ENCODE measurements at places on chromosomes 1 and 21. TPM values are rescaled to one million over a fixed set of nuclear protein-coding genes. Genes with fewer than 3 reads are reported as not detected.

GRCh38 chr1:15005116-15005515, 148.4 kb upstream of the TMEM51 start:
- peaks cover 10% of the 10 kb centered on the region for H3K4me1 ChIP-seq
- DNase-seq: no peak
- H3K36me3 ChIP-seq: no peaks in the 10 kb centered on the region
- H3K4me3 ChIP-seq: no peak overlapping the region

GRCh38 chr1:28160782-28161266, 15.7 kb downstream of the PTAFR start:
- peak; percentile 86 for DNase-seq
- peaks cover 38% of the 10 kb centered on the region for H3K4me1 ChIP-seq
- peak overlapping the region; percentile 91 for H3K27ac ChIP-seq
- H3K27me3 ChIP-seq: no peaks in the 10 kb centered on the region
- no peaks in the 10 kb centered on the region for H3K36me3 ChIP-seq

- no peak overlapping the region for H3K4me3 ChIP-seq
- H3K27ac ChIP-seq: no peak overlapping the region
- no peaks in the 10 kb centered on the region for H3K4me1 ChIP-seq
- DNase-seq: no peak
- H3K36me3 ChIP-seq: peaks cover 75% of the 10 kb centered on the region
- no peaks in the 10 kb centered on the region for H3K27me3 ChIP-seq
Observed at GRCh38 chr1:163347106-163347505, 25.4 kb downstream of the NUF2 start.

DNA sequence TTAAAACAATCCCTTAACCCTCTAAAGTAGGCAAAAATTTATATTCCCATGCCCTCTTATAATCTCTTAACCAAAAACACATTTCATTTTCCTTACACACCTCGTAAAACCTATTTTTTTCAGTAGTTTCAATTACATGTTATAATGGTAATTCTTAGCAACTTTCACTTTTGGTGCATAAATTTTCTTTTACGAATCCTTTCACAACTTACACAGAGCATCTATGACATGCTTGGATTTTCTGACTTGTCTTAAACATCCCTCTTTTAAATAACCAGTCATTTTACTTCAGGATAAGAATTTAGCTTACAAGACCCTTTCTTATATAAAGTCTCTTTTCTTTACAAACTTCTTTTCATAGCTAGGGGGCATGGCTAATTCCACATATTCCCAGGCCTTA, 8.9 kb upstream of the MRPL55 start:
- no peak for DNase-seq
- H3K27me3 ChIP-seq: no peaks in the 10 kb centered on the region
- no peaks in the 10 kb centered on the region for H3K4me1 ChIP-seq
- H3K27ac ChIP-seq: no peak overlapping the region
- H3K36me3 ChIP-seq: no peaks in the 10 kb centered on the region
- no peak overlapping the region for H3K4me3 ChIP-seq

GRCh38 chr1:185565302-185565701, 168.9 kb upstream of the HMCN1 start:
- no peak overlapping the region for H3K4me3 ChIP-seq
- H3K4me1 ChIP-seq: peaks cover 46% of the 10 kb centered on the region
- H3K36me3 ChIP-seq: no peaks in the 10 kb centered on the region

DNA sequence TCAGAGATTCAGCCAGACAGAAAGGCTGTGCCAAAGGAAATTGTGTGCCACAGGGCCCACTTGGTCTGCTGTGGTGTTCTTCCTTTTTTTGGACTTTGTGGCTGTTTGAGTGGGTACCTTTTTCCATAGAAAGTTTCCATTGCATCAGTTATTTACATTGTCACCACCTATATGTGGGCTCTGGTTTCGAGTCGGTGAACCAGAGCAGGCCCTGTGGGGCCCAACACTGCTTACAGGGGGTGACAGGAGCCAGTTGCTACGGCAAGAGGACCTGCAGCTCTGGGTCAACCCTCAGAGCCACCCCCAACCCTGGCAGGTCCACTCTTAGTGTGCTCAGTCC, 157.0 kb upstream of the EDN2 start:
- DNase-seq: no peak
- H3K27me3 ChIP-seq: no peaks in the 10 kb centered on the region
- no peak overlapping the region for H3K27ac ChIP-seq
- no peaks in the 10 kb centered on the region for H3K36me3 ChIP-seq
- H3K4me1 ChIP-seq: peaks cover 14% of the 10 kb centered on the region

DNA sequence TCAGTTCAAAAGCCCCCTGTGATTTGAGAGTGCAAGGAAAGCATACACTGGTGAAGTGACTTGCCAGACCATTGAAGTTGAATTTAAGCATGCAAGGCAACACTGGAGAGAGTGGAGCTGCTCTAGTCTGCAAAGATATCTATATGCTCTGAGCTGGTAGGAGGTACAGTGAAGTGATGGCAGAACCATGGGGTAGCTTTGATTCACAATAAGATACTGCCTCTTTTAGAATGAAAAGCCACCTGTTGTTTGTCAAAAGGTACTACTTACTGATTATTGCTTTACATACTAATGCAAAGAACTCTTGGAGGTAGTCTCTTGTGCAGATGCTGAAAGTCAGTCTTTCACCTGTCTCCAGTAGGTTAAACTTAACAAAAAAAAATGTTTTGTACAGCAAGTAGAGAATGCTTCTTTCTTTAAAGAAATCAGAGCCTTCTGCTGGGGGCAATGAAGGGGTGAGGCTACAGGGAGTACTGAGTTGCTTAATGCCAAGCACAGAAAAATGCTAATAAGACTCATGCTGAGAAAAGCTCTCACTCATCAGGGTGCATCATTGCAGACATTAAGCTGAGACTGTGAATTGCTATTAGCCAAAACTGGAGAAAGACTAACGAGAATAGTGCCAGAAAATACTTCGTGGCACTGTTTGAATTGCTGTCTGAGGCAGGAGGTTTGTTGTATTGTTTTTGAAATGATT, 1150.5 kb upstream of the TMPRSS15 start:
- H3K27ac ChIP-seq: no peak overlapping the region
- no peaks in the 10 kb centered on the region for H3K4me1 ChIP-seq
- no peak for DNase-seq
- H3K4me3 ChIP-seq: no peak overlapping the region

DNA sequence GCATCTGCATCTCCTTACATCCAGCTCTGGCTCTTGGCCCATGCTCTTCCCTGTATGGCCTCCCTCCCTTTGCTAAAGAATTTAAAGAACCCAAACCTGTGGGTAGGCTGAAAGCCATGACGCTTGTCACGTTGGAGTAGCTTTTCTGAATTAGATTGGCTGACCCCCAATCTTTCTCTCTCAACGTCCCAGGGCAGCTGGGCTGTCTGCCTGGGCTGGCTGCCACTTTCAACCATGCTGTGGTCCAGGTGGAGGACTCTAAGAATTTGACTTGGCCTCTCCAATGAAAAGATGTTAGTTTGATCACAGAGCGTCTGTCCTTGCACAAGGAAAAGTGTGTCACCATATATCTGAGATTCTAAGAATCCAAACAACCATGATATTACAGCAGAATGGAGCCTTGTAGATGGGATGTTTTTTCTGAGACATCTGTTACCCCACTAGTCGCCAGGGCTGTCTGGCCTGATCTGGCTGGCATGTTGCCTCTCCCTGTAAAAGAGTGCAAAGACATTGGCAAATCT, 6.5 kb upstream of the IGSF3 start:
- no peak for DNase-seq
- no peaks in the 10 kb centered on the region for H3K4me1 ChIP-seq
- no peaks in the 10 kb centered on the region for H3K36me3 ChIP-seq
- 0 out of 2 replicates have a peak, but pooled peaks cover 4% of the 10 kb centered on the region for H3K27me3 ChIP-seq
- no peak overlapping the region for H3K4me3 ChIP-seq

DNA sequence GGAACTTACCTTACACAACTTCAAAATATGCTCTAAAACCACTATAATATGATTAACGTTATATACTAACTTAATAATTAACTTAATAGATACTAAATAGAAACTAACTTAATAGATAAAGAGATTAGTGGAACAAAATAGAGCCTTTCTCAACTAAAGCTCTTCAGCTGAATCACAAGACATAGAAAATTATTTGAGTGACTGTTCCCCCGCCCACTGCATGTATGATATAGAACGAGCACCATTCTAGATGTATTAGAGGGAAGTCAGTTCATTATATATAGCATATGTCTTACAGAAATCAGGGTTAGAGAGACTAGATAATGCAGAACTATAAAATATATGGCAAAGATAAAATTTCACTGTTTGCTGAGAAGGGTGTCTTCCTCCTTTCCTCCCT, 16.3 kb downstream of the LYPLAL1 start:
- no peaks in the 10 kb centered on the region for H3K27me3 ChIP-seq
- H3K36me3 ChIP-seq: no peaks in the 10 kb centered on the region
- H3K27ac ChIP-seq: no peak overlapping the region
- no peak for DNase-seq

DNA sequence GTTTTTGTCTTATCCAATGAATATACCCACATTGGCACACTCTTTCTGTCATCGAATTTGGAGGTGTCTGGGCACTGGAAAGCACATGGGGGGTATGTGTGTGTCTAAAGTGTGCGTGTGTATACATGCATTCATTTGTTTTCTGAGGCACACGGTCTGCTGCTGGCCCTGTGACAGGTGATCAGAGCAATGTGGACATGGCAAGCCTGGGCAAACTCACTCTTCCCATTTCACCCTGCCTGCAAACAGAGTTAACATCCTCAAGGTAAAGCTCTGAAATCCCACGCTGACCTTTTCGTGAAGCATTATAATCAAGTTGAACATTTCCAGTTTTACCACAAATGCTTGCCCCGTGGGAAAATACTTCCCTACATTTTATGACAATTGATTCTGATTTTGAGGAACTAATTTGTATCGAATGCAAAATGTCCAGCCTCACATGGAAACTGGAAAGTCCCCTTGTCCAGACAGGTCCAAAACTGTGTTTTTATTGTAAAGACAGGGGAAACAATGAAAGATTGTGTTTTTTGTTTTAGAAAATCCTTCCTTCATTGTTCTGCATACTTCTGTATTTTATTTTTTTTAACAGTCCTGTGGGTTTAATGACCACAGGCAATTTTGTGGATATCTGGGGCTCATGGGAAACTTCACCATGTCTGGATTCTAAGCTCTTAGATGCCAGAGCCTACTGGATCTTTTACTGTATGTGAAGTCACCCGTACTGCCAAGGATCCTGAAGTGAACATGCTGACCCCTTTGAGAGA, 160.9 kb downstream of the PBX1 start:
- H3K36me3 ChIP-seq: no peaks in the 10 kb centered on the region
- DNase-seq: peak; percentile 29

DNA sequence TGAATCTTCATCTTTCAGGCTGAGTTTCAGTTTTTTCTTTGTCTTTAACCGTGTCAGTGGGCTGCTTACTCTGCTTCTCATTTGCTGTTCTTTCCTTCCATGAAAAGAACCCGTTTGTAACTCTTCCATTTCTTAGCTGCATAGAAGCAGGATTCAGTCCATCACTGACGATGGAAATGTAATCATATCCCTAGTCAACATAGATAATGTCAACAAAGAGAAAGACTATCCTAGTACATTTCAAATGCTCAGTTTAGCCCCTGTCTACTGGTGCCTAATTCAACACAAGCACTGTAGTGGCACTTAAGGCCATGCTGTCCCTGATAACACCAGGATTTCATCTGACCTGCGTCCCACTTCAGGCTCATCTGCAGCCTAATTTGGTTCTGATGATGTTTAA, 376 bp downstream of the GBP1 start:
- peaks cover 16% of the 10 kb centered on the region for H3K36me3 ChIP-seq
- no peaks in the 10 kb centered on the region for H3K27me3 ChIP-seq
- H3K27ac ChIP-seq: peak overlapping the region; percentile 43
- no peak for DNase-seq
- H3K4me1 ChIP-seq: peaks cover 4% of the 10 kb centered on the region

- no peaks in the 10 kb centered on the region for H3K36me3 ChIP-seq
- no peak overlapping the region for H3K4me3 ChIP-seq
Observed at GRCh38 chr21:42387164-42387563, 8.7 kb downstream of the TMPRSS3 start.

Gene CRYAA
- total RNA-seq: not detected

Gene H6PD
- total RNA-seq: 12.6 TPM

Gene KIAA1614
- total RNA-seq: 5.9 TPM

Gene ACTL8
- not detected for total RNA-seq
